ENCODE measurements at places on chromosomes 3 and 15.

DNA sequence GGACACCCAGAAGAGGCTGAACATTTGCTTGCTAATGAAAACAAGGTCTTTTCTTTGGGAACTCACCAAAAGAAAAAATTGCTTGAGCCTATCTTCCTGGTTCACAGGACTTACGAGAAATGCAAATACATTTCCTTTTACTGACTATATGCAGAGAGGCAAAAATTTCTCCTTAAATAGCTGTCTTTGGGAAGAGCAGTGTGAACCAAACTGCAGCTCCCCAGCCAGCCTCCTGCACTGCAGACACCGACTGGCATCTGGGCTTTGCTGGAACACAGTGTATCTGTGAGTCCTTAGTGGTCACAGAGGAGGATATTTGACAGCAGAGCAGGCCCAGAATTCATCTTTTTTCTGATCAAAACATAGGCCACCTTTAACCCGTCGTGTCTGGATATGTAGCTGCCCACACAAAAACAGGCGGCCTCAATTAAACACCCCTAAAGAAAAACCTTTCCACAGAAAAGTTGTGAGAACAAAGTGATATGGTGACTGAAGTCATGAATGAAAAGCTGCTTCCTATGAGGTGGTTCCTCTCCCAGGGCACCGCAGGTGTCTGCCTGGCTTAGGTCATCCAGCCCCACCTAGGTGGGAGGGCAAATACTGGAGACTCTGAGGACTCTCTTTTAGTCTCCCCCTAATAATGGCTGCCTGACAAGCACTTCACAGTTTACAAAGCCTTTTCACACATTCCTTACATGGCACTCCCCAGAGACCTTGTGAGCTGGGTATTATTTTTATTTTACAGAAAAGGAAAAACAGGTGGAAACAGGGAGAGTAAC is 46.1 kb upstream of the TMEM158 start:
- no peaks in the 10 kb centered on the region for H3K36me3 ChIP-seq
- no peaks in the 10 kb centered on the region for H3K4me1 ChIP-seq
- no peak for DNase-seq
- H3K4me3 ChIP-seq = no peak overlapping the region
- peaks cover 19% of the 10 kb centered on the region for H3K27me3 ChIP-seq

DNA sequence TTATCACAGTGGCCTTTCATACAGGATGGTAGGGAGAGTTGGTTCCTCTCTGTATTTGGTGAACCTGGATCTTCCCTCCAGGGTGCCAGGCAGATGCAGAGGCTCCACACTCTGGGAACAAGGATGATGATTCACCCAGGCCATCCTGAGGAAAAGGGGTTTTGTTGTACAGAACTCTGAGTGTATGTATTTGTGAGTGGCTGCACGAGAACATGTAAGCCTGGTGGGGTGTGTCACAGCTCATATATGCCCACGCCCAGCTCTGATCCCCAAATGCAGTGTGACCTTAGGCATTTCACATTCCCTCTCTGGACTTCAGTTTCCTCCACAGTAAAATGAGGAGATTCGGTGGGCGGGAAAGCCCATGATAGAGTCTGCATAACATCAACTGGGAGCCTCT is 11.6 kb upstream of the CILP start:
- peaks cover 2% of the 10 kb centered on the region for H3K27me3 ChIP-seq
- no peaks in the 10 kb centered on the region for H3K36me3 ChIP-seq
- no peak overlapping the region for H3K27ac ChIP-seq
- no peak for DNase-seq
- no peaks in the 10 kb centered on the region for H3K4me1 ChIP-seq

- no peaks in the 10 kb centered on the region for H3K4me1 ChIP-seq
- H3K36me3 ChIP-seq = no peaks in the 10 kb centered on the region
- H3K4me3 ChIP-seq = no peak overlapping the region
- DNase-seq = no peak
- H3K27me3 ChIP-seq = no peaks in the 10 kb centered on the region
These were observed 65.9 kb upstream of the MLF1 start for GRCh38 chr3:158505117-158505516.

- no peaks in the 10 kb centered on the region for H3K27me3 ChIP-seq
- DNase-seq = no peak
- no peak overlapping the region for H3K27ac ChIP-seq
- H3K36me3 ChIP-seq = no peaks in the 10 kb centered on the region
- no peaks in the 10 kb centered on the region for H3K4me1 ChIP-seq
- H3K4me3 ChIP-seq = no peak overlapping the region
These were observed 61.6 kb downstream of the OTOL1 start for GRCh38 chr3:161558236-161558635.

DNA sequence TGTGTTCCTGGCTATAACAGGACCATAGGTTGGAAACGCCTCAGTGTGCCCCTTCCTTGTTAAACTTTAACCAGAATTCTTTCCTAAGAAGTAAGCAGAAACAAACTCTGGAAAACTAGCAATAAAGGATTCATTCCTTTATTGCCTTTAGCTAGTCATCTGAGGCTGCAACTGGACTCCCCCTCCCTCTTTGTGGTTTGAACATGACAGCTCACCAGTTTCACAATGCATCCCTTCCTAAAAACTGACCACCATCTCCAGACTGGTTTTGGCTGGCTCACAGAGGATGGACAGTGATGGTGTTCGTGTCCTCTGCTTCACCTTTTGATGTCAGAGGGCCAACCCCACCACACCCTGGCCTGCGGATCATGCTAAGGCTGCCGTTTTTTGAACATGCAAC is 27.9 kb upstream of the TGFBR2 start:
- no peaks in the 10 kb centered on the region for H3K4me1 ChIP-seq
- no peak overlapping the region for H3K4me3 ChIP-seq
- H3K27ac ChIP-seq = no peak overlapping the region
- no peak for DNase-seq
- no peaks in the 10 kb centered on the region for H3K27me3 ChIP-seq

GRCh38 chr3:25572336-25572735 is 92.4 kb downstream of the TOP2B start:
- H3K36me3 ChIP-seq = no peaks in the 10 kb centered on the region
- no peak overlapping the region for H3K27ac ChIP-seq
- no peak overlapping the region for H3K4me3 ChIP-seq
- H3K4me1 ChIP-seq = no peaks in the 10 kb centered on the region
- H3K27me3 ChIP-seq = no peaks in the 10 kb centered on the region

DNA sequence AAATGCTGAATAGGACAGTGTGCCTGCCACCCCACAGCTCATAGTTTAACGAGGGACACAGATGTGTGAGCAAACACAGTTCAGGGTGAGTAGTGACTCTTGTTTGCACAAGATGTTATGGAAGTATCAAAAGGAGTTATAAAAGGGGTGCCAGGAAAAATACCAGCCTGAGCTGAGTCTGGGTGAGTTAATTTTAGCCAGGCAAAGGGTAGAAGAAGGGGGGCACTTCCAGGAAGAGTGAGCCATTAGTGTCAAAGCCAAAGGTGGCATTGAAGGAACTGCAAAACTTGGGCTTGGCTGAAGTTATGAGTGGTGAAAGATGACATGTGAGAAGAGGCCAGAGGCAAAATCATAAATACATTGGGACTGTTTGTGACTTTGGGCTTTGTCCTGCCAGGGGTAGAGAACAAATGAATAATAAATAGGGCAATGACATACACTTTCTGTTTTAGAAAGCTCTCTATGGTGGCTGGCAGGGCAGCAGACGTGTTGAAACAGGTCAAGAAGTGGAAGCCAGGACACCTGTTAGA is 1.9 kb upstream of the SPPL2A start:
- no peak for DNase-seq
- peaks cover 27% of the 10 kb centered on the region for H3K4me1 ChIP-seq
- no peaks in the 10 kb centered on the region for H3K27me3 ChIP-seq
- no peak overlapping the region for H3K4me3 ChIP-seq

DNA sequence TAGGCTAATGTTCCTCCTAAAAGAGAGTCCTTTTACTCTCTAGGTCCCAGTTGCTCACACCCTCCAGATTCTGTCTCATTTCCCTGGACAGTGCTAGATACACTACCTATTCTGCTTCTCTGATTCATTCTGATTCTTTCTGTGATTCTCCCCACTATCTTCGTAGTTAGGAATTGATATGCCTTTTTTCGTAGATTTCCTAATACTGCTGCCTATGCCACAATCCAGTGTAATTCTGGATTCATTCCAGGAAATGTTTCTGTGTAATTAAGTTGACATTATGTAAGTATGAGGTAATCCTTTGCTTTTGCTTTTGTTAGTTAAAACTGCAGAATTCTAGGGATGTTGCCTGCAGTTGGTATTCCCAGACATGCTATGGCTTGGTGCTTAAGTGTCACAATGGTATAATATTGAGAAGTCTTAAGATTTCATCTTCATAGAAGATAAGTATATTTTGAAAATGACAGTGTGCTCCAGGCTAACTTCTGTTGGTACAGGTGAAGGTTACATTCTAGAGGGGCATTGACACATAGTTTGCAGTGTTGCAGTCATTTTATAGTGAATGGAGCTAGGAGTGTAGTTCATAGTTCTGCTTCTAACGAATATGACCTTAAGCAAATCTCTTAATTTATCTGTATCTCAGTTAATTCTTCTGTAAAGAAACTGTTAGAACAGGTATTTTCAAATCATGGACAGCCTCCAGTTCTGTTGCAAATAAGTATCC is 54.3 kb downstream of the RIOX2 start:
- no peak overlapping the region for H3K27ac ChIP-seq
- no peak for DNase-seq
- H3K4me3 ChIP-seq = no peak overlapping the region
- H3K36me3 ChIP-seq = peaks cover 17% of the 10 kb centered on the region
- peaks cover 14% of the 10 kb centered on the region for H3K4me1 ChIP-seq

DNA sequence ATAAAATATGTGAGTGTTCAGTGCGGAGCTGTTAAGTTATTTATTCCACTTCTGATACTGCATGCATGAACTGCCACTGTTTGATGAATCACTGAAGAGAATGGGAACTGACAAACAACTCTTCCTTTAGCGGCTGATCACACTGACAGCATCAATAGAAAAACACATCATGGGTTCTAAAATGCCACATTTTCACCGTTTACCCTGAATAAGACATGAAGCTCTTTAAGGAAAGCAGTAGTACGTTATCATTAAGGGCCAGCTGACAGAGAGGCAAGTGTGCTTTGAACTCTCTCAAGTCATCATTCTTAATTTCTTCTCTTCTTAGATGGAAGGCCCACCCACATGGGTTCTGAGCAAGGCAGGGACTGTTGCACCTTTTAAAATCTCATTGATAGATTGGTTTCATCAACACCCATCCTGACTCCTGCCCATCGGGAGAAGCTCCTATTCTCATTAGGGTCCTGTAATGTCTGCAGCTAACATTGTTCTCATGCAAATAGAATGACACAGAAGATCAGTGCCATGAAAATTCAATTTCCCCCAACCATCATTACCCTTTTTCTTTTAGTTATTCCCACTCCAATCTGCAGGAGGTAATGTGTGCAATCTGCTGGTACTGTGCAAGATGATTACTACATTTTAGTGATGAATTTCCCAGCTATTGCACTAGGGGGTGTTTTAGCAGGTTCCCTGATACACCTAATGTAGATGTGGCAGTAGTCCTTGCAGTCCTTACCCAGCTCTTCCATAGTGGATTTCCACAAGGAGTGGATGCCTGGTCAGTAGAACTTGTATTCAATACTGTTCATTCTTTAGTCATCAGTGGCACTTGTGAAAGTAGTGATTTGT is 119.1 kb downstream of the ROBO2 start:
- H3K27ac ChIP-seq = no peak overlapping the region
- no peaks in the 10 kb centered on the region for H3K36me3 ChIP-seq
- no peaks in the 10 kb centered on the region for H3K4me1 ChIP-seq
- no peak for DNase-seq

GRCh38 chr15:75359537-75360250 is 8.7 kb downstream of the MAN2C1 start:
- DNase-seq = no peak
- peaks cover 20% of the 10 kb centered on the region for H3K36me3 ChIP-seq
- no peak overlapping the region for H3K4me3 ChIP-seq
- H3K4me1 ChIP-seq = no peaks in the 10 kb centered on the region

DNA sequence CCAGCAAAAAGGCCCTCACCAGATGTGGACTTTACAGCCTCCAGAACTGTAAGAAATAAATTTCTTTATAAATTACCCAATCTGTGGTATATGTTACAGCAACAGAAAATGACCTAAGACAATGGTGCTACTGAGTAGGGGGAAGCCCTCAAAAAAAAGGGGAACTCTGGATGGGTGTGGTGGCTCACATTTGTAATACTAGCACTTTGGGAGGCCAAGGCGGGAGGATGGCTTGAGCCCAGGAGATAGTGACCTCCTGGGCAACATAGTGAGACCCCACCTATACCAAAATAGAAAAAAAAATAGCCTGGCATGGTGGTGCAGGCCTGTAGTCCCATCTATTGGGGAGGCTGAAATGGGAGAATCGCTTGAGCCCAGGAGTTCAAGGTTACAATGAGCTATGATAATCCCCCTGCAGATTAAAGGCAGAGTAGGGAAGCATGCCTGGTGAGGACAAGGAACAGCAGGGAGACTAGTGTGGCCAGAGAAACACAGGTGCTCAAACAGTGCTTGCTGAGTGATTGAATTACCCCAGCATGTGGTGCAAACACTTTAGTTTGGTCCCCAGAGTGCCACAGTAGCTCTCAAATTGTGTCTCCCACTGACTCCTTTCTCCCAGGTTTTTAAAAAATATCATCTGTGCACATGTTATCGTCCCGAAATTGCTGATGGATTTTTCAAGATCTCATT is 13.9 kb upstream of the USP3 start:
- peaks cover 47% of the 10 kb centered on the region for H3K4me1 ChIP-seq
- no peak overlapping the region for H3K27ac ChIP-seq
- H3K27me3 ChIP-seq = no peaks in the 10 kb centered on the region
- no peak overlapping the region for H3K4me3 ChIP-seq
- no peaks in the 10 kb centered on the region for H3K36me3 ChIP-seq

DNA sequence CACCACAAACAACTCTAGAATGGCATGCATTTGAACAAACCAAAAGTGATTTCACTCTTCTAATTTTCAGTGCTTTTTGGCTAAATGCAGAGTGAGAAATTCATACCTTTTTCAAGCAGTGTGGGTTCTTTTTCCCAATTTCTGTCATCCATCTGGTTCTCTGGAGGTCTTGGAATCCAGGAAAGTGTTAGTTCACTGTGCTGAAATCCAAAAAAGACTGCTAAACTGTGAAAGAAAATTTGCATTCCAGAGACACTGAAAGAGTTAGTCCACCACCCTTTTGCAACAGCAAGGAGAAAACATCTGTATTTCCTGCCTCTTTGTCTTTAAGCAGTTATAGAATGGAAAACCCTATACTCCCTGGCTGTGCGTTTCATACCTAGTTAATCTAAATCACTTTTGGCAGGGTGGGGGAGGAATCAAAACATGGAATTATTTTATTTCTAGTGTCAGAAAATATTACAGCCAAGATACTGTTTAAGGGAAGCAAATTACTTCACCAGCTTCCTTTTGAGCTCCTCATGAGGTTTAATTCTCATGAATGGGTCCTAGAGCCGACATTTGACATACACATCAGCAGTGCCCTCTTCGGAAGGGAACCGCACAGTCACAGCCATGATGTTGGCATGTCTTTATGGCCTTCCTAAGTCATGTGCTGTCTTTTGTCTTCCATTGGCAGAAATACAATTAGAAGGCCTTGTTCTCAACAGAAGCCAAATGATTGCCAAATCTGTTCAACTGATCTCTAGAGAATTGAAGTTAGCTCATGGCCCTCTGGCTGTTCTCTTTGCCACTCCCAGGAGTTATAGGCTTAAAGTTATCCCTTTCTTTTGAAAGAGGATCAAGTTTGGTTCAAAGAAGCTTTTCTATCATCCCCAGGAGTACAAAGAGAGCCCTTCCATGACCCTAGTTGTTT is 317.7 kb upstream of the TPRG1 start:
- no peak overlapping the region for H3K4me3 ChIP-seq
- H3K27ac ChIP-seq = no peak overlapping the region
- H3K27me3 ChIP-seq = no peaks in the 10 kb centered on the region
- no peaks in the 10 kb centered on the region for H3K36me3 ChIP-seq
- no peaks in the 10 kb centered on the region for H3K4me1 ChIP-seq

GRCh38 chr15:42050484-42051255 is 29.8 kb upstream of the PLA2G4E start:
- H3K4me1 ChIP-seq = no peaks in the 10 kb centered on the region
- H3K27ac ChIP-seq = no peak overlapping the region
- peaks cover 19% of the 10 kb centered on the region for H3K27me3 ChIP-seq
- no peak overlapping the region for H3K4me3 ChIP-seq
